ENCODE measurements at places on chromosomes 16 and 17. TPM values are rescaled to one million over a fixed set of nuclear protein-coding genes. Genes with fewer than 3 reads are reported as not detected.

GRCh38 chr17:81049372-81049911, 14.5 kb downstream of the BAIAP2 start:
- H3K27me3 ChIP-seq, result no peaks in the 10 kb centered on the region
- H3K27ac ChIP-seq, result peak overlapping the region; percentile 98
- H3K36me3 ChIP-seq, result no peaks in the 10 kb centered on the region
- peak overlapping the region; percentile 53 for H3K4me3 ChIP-seq
- DNase-seq, result no peak
- H3K4me1 ChIP-seq, result peaks cover 90% of the 10 kb centered on the region

DNA sequence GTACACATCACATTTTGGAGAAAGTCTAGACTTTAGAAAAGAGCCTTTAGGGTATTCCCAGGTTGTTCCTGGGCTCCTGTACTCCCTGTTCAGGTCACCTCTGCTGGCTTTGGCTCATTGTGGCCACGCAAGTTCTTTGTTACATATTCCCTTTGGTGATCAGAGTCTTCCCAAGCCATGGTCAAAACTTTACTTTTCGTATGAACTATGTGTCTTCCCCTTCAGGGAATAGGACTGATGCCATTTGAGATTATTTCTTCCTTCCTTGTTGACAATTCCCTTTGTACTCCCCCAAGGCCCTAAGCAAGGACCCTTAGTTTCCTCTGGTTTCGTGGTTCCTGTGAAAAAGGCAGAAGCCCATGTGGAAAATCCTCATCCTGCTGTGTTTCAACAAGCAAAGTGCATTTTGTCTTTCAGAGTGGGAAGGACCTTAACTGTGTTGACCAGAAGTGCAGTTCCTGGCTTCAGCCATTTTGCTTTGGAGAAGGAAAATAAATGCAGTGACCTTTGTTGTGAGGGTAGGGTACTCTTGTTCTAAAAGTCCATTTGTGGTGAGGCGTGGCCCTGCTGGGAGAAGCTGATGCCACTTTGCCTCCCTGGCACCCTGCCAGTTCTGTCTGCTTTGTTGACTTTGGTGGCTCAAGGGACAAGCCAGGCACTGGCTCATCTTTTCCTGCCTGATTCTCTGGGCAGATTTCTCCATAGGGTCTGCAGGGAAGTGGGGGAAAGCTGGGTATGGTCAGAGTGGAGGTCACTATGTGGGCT, 55.1 kb downstream of the ZNRF1 start:
- H3K4me3 ChIP-seq, result no peak overlapping the region
- DNase-seq, result no peak
- H3K4me1 ChIP-seq, result peaks cover 10% of the 10 kb centered on the region
- H3K36me3 ChIP-seq, result no peaks in the 10 kb centered on the region
- H3K27ac ChIP-seq, result no peak overlapping the region

HSPB9 gene
- total RNA-seq, result not detected

- no peak overlapping the region for H3K4me3 ChIP-seq
- no peaks in the 10 kb centered on the region for H3K27me3 ChIP-seq
- DNase-seq, result no peak
- no peak overlapping the region for H3K27ac ChIP-seq
These were observed 117.3 kb upstream of the CACNG5 start for GRCh38 chr17:66717641-66718058.

GRCh38 chr16:12060751-12061150, 84.2 kb downstream of the SNX29 start:
- H3K36me3 ChIP-seq, result no peaks in the 10 kb centered on the region
- H3K27me3 ChIP-seq, result no peaks in the 10 kb centered on the region
- peaks cover 7% of the 10 kb centered on the region for H3K4me1 ChIP-seq
- DNase-seq, result no peak
- no peak overlapping the region for H3K27ac ChIP-seq
- no peak overlapping the region for H3K4me3 ChIP-seq

ACSM2A gene
- not detected for total RNA-seq

CFAP97D1 gene
- total RNA-seq, result not detected

DNA sequence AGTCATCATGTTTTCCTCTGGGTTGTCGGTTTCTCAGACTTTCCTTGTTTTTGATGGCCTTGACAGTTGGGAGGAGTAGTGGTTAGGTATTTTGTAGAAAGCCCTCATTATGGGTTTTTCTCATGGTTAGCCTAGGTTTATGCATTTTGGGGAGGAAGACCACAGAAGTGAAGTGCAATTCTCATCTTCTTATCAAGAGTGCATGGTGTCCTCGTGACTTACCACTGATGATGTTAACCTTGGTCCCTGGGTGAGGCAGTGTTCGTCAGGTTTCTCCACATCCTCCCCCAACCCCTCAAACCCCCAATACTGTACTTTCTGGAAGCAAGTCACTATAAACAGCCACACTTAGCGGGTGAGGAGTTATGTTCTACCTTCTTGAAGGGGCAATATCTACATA, 42.3 kb downstream of the BPTF start:
- H3K27ac ChIP-seq, result no peak overlapping the region
- H3K27me3 ChIP-seq, result no peaks in the 10 kb centered on the region

MGAT5B gene
- 34.9 TPM for total RNA-seq

GRCh38 chr17:63317166-63317840, 128.8 kb downstream of the CYB561 start:
- H3K27me3 ChIP-seq, result no peaks in the 10 kb centered on the region
- no peaks in the 10 kb centered on the region for H3K36me3 ChIP-seq
- DNase-seq, result no peak
- H3K27ac ChIP-seq, result no peak overlapping the region

DNA sequence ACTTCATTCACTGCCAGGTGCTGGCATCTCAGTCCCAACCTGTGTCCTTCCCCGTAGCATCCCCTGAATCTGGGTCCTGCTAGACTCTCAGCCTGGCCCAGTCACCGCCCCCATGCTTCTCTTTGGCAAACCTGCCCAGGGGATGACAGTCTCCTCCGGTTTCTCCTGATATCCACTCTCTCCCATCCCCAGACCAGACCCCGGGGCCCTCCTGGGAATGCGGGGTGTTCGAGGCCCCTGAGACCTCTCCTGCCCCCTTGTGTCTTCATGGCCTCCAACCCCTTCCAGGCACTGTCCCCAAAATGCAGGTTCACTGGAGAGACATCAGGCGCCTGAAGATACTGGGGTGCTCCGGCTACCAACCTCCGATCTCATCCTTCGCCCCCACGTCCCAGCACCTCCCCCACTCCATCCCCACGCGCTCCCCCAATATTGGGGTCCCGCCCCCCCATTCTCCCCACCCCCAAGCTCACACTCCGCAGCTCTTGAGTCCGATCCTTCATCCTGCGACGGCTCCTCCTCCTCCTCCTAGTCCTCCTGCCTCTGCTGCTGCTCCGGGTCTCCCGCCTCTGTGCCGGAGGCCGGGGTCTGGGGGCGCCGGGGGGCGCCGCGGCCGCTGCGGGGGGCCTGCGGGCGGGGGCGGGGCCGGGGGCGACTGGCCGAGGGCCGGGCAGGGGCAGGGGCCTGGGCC, 399 bp downstream of the STX1B start:
- peak overlapping the region; percentile 17 for H3K4me3 ChIP-seq
- no peaks in the 10 kb centered on the region for H3K27me3 ChIP-seq
- no peak overlapping the region for H3K27ac ChIP-seq

GGT6 gene
- total RNA-seq, result not detected

REXO5 gene
- total RNA-seq, result 13.6 TPM

GRCh38 chr17:16353317-16354174, at the start of gene CENPV:
CENPV (minus strand) TSS chr17:16353469; CDS start chr17:16353436, 33 bp downstream.
- peak within 1 kb of the TSS; percentile 77 for H3K4me3 ChIP-seq
- H3K36me3 ChIP-seq, result peaks cover 2% of the 10 kb centered on the region
- H3K27me3 ChIP-seq, result no peaks in the 10 kb centered on the region
- H3K27ac ChIP-seq, result peak within 1 kb of the TSS; percentile 84

DNA sequence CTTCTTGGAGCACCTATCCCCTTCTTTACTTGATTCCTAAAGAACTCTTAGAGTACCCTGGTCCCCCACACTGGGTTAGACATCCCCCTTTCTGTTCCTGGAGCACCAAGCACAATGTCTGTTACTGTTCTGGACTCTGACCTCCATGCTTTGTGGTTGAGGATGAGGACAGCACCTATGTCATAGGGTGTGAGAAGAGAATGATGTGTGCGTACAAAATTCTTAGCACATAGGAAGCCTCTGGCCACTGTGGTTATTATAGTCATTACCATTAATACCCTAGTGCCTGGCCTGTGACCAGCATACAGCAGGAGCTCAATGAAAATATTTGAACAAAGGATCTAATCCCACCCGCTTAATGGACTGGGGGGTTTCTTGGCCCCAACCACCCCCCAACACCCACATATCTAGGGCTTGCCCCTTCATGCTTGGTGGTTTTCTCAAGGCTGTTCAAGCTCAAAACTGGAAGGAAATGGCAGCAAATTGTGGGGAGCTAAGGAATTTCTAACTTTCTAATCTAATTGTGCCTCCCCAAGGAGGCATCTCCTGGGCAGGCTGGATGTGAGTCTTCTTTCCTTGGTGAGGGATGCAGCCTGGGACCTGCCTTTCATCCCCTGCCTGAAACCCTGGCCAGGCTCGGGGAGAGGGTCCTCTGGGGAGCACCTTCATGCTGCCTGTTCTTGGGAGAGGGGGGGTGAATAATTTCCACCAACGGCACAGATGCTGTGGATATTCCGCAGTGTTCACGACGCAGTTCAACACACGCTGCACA, 1.5 kb upstream of the CMIP start:
- no peak for DNase-seq
- no peak overlapping the region for H3K4me3 ChIP-seq
- no peak overlapping the region for H3K27ac ChIP-seq
- peaks cover 3% of the 10 kb centered on the region for H3K4me1 ChIP-seq
- peaks cover 4% of the 10 kb centered on the region for H3K36me3 ChIP-seq

GRCh38 chr17:35083071-35083470, 19.6 kb upstream of the RFFL start:
- H3K27ac ChIP-seq, result peak overlapping the region; percentile 58
- no peak for DNase-seq
- no peaks in the 10 kb centered on the region for H3K36me3 ChIP-seq
- H3K27me3 ChIP-seq, result no peaks in the 10 kb centered on the region

DNA sequence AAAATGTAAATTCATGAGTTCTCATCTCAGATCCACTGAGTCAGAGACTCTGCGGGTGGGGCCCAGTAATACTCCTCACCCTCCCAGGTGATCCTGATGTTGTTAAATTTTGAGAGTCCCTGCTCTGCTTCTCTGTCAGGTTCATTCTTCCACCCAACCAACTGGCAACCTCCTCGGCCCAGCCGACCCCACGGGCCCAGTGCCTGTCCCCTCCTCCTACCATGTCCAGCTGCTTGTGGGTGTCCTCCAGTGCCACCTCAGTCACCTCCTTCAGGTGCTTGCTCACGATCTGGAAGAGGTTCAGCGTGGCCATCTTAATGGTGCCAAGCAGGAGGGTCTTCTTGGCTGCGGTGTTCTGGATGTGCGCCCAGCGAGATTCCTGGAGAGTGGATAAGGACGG, 9.8 kb downstream of the CCDC42 start:
- H3K27ac ChIP-seq, result no peak overlapping the region
- no peak overlapping the region for H3K4me3 ChIP-seq
- no peaks in the 10 kb centered on the region for H3K27me3 ChIP-seq
- H3K4me1 ChIP-seq, result no peaks in the 10 kb centered on the region

TMED6 gene
- 0.36 TPM for total RNA-seq

- H3K36me3 ChIP-seq, result no peaks in the 10 kb centered on the region
- no peaks in the 10 kb centered on the region for H3K27me3 ChIP-seq
- DNase-seq, result no peak
- no peak overlapping the region for H3K27ac ChIP-seq
- no peaks in the 10 kb centered on the region for H3K4me1 ChIP-seq
- no peak overlapping the region for H3K4me3 ChIP-seq
These were observed 25.0 kb downstream of the RAB11FIP4 start for GRCh38 chr17:31416503-31416923.

DNA sequence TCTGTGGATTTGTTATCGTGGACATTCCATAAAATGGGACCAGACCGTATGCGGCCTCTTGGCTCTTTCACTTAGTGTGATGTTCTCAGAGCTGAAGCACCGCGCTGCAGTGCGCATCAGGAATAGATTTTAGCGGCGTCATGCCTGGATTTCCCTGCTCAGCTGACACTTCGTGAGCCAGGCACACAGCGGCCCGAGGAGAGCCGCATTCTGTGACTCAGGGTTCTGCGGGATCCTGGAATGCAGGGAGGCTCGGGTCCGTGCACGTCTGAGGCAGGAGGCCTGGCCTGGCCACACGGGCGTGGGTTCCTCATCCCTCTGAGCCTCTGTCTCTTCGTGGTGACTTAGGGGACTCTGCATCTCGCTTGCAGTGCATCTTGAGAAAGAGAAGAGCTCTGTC, 13.4 kb downstream of the CBFA2T3 start:
- no peaks in the 10 kb centered on the region for H3K36me3 ChIP-seq
- H3K4me1 ChIP-seq, result no peaks in the 10 kb centered on the region

TBX2 gene
- 35.6 TPM for total RNA-seq

RHBDL3 gene
- total RNA-seq, result 3.2 TPM
